ENCODE measurements at places on chromosomes 2 and 18.

- DNase-seq: no peak
These were observed 80.5 kb upstream of the MAP4K3 start for GRCh38 chr2:39517622-39518021.

DNA sequence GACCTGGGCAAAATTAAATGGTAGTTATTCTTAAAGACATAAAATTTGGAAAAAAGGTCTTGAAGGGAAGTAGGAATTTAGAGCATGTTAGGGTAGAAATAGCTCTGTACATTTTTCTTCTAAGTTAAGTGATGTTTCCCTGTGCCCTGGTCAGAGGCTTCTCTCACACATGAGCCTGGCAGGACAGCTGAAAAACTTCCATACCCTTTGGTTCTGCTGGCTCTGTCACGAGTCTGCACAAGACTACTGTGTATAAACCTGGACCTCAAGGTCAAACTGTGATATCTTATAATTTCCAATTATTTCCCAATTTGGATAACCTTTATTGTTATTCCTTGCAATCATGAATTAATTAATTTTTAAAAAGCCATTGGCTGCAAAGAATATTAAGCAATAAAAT, 664.7 kb downstream of the BCL11A start:
- no peak for DNase-seq

- DNase-seq: no peak
These were observed 50.2 kb downstream of the CENPO start for GRCh38 chr2:24843330-24843860.

DNA sequence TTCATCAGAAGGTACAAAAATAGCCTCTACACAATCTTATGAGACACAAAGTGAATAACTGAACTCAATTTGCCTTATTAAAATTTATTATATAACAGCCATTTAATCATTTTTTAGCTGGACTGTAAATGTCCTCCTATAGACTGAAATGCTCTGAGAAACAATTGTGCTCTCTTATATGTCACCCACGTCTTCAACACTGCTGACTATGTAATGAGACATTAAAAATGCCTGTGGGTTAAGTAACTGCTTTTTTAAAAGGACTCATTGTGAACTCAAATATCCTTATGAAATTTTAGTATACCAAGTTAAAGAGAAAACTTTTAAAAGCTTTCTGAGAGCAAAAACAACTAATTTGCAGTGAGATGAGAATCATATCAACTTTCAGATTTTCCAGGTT, 10.4 kb upstream of the GALNT1 start:
- DNase-seq: no peak

DNA sequence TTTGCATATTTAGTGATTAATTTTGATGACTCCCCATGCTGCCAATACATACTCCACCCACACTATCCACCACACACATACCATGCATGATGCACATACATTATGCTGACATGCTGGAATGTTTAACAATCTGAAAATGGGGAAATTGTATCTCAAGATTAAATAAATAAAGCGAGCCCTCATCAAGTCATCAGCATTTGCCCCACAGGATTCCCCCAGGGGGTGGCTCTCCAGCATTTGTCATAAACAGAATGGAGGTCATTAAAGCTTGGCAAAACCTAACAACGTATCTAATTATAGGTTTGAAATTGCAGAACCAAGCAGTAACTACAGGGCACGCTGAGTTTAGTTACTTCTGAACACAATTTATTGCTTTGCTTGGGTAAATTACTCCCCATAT, 141.2 kb upstream of the TACR1 start:
- no peak for DNase-seq

DNA sequence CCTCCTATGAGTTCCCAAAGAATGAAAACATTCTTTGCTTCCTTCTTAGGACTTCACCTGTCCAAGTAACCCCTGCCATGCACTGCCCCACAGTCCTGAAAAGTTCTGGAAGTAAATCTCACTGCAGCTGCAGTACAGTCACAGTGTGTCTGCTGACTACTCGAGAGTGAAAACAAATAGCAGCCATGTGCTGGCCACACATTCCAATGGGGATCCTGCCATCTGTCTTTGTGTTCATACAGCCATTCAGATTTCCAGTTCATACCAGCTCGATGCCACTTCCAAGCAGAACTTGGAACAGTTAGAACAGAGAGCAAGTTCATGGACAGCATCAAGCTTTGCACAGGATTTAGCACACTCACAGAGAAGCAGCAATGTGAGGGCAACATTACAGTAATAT, 629.9 kb upstream of the ACVR2A start:
- no peak for DNase-seq

All from CD4-positive, alpha-beta T cell treated with Interferon gamma for 1 hour (primary cell).